ENCODE measurements at places on chromosomes 5 and 9.

DNA sequence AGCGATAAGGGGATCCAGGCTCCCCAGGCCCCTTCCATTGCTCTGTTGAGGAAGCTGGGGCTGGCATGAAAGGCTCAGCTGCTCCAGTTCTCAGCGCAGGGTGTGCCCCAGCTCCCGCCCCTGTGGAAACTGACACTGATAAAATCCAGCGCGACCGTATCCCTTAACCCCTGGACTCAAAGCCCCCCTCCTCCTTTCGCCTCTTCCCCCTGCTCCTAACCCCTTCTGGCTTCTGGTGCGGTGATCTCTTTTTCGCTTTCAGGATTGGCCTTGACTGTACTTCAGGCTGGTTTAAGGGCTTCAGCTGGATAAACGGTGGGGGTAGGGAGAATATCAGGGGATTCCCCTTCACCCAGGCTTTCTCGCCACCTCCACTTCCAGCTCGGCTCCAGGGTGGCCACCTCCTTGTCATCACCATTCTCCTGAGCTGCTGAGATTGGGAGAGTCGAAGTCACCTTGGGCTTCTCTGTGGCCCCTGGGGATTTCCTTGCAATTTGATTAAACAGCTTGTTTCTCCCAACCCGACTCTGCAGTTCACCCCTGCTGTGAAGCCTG, 843 bp downstream of the BSPRY start:
- DNase-seq, result no peak

DNA sequence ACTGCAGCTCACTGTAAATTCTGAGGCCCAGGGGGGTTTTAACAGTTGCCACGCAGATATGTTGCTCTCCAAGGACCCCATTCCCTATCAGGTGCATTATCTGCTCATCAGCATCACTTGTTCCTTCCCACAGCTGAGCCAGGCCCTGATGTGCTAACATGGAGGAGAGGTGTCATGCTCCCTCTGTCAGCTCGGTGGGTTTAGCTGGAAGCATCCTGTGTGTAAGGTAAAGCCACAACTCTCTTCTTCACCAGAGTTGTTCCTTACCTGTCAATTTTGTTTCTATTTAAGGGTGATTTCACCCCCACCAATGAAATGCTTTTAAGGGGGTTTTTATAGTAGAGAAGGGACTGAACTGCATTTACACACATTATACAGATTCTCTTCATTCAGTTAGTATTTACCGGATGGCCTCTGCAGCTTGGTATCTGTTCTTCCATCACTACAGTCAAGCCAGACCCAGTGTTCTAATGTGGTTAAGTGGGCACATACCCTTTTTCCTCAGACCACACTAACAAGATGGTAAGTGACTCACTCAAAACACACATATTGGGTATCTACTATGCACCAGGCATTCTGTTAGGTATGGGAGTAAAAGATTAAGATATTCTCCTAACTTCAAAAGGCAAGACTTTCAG, 205.4 kb downstream of the DCP2 start:
- DNase-seq, result no peak

DNA sequence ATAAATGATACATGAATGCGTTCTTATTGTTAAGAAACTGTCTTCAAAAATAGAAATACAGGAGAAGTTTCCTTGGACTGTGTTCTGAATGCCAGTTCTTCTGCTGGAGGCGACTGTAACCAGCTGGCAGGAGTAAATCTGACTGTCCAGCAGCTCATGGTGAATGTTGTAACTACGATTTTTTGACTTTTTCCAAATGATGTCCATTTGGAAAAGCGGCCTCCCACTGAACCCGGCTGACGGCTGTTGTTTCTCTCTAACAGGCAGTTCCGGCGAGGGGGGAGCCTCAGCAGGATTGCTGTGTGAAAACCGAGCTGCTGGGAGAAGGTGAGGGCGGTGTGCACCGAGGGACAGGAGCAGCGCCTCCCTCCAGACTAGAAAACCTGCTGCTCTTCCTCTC, 91.9 kb downstream of the EHMT1 start:
- DNase-seq, result no peak

GRCh38 chr5:31048282-31049270, 144.9 kb upstream of the CDH6 start:
- DNase-seq, result no peak

- no peak for DNase-seq
Observed at GRCh38 chr5:142491270-142491669, 166.4 kb upstream of the SPRY4 start.

- DNase-seq, result no peak
Observed at GRCh38 chr5:179288101-179288808, 57.0 kb downstream of the ADAMTS2 start.

DNA sequence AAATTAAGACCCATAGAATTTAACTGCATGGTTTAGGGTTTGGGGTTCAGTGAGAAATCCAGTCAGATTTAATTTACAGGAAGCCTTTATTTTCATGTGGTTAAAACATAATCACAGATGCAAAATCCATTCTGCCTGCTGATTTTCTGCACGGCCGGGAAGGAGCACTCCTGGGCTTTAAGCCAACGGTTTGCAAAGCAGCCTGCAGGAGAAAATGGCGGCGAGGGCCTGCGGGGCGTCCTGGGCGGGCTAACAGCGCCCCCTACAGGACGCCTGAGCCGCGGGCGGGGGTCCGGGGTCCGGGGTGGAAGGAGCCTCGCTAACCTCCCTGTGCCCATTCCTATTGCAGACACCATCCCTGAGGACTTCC, 47.6 kb downstream of the THBS4 start:
- DNase-seq, result peak; percentile 73

DNA sequence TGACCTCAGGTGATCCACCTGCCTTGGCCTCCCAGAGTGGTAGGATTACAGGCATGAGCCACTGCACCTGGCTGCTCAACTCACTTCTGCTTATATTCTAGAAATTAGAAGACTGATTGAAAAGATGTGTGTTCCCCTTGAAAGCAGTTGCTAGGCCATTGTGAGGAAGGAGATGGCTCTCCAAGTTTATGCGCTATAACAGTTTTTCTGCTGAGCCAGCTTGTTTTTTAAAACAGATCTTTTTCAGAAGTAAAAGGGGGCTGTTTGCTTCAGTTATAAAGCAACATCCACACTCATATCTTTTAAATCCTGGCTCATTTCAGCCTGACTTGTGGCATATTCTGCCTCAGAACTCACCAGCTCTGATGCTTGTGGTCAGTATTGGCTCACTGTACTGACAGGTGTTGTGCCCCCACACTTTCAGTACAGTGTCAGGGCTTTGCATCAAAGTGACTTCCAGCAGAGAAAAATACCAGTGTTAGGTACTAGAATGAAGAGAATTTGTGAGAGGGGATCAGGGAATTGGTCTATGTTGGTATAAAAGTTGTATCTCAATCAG, 49.4 kb downstream of the NUP214 start:
- DNase-seq, result peak; percentile 3

DNA sequence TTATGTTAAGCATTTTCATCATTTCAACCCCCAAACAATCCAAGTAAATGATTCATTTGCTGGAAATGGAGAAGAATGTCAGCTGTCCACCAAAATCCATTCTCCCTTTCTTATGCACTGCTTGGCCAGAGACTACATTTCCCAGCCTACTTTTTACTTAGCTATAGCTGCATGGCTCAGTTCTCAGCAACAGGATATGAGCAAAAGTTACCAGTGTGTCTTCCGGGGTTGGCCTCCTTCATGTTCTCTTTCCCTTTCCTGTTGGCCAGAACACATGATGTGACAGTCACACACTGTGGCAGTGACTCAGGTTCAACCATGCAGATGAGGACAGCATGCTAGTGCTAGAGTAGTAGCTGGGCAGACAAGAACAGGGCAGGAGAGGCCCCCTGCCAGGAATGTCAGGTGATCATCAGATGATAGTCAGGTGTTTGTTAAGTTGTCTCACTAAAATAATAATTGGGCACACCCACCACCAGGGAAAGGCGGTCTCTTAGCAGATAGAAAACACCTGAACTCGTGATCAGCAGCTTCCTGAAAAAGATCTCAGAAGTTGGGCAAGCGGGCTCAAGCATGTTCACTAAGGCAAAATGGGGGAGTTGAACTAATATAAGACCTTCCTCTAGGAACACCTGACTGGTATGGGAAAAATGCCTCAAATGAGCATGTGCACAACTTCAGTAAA, 12.2 kb downstream of the GPR150 start:
- DNase-seq, result peak; percentile 50

GRCh38 chr5:11468334-11469039, 435.8 kb downstream of the CTNND2 start:
- DNase-seq, result no peak

GRCh38 chr5:33308586-33308985, 132.2 kb upstream of the TARS1 start:
- DNase-seq, result no peak

DNA sequence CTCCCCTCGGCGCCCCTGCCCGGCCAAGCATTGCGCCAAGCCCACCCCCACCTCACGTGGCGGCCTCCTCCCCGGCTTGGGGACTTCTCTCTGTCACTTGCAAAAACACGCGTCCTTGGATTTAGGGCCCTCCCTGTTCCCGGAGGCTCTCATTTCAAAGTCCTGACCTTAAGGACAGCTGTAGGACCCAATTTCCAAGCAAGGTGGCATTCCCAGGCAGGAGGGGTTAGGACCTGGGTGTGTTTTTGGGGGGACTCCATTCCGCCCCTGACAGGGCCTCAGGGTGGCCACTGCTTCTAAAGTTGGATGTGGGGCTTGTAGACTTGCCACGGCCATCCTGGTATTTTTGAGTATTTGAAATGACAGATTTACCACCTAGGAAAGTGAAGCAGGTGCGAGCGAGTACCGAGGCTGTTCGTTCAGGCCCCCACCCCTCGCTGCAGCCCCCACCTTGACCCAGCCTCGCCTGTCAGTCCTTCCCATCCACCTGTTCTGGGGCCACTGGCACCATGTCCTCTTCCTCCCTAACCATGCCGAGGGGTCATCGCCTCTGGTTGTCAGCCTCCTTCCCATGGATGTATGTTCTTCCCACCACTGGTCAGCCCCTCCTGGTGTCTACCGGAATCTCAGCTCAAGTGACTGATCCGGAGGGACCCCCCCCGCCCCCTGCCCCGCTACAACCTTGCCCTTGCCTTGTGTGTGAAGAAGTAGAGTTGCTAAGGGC, 52.4 kb downstream of the MRPL36 start:
- DNase-seq, result no peak

DNA sequence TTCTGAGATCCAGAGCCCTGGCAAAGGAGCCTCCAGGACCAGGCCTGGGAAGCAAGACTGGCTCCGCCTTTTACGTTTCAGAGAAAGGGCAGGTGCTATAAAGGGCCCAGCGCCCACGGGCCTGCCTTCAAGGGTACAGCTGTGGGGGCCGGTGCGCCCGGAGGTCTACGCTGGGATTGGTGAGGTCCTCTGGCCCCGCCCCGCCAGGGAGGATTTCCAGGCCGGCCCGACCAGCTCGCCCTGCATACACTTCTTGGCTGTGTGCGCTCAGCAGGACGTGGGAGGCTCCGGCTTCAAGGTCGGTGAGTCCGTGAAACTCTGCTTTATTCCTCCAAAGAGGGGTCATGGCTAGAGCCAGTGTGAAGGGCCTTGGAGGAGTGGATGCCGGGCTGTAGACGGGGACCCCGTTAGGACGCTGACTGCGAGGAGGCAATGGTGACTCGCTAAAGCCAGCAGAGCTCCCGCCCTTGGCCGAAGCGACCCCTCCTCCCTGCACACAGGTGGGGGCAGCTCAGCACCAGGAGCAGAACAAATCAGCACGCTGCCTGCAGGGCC, at the start of gene CKMT2:
Gene CKMT2, plus strand, starts transcription at position 243 of the 555 bp plus-strand sequence. CDS start 17,811 bp downstream, outside the sequence.
- no peak for DNase-seq

- no peak for DNase-seq
Observed at GRCh38 chr9:97366889-97367288, 45.0 kb upstream of the TDRD7 start.

DNA sequence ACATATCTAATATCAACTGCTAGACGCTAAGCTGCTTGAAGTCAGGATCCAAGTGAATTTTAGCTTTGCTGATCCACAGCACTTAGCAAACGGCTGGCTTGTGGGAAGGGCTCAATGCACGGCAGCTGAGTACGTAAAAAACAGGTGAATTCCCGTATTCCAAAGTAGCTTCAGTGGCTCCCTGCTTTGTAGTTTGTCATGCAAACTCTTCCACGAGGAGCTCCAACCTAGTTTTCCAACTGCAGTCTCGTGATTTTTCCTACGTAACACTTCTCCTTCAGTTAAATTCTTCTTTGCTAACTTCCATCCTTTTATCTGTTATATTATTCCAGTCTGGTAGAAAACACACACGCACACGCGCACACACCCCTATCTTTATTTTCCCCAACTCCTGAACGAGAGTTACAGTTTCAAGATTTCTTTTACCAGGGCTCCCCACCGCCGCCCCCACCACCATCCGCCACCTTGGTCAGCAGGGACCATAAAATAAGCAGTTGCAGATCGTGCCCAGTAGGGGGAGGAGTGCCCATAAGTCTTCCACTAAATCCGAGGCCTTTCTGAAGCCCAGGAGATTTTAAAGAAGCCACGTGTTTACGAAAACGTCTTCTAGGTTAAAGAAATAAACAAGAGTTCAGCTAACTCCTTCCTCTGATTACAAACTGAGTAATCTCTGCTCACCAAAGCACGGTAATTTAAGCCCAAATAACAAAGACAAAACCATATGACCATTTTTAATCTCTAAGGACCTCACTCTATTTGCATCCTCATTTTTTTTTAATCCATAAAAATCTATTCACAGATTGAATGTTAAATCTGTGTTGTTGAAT, 34.8 kb upstream of the TRIO start:
- DNase-seq, result peak; percentile 4

- no peak for DNase-seq
Observed at GRCh38 chr5:87393331-87393730, 19.4 kb downstream of the CCNH start.

- no peak for DNase-seq
Observed at GRCh38 chr5:61327760-61328753, 4.0 kb upstream of the ZSWIM6 start.

GRCh38 chr5:168314735-168315411, 23.4 kb downstream of the WWC1 start:
- DNase-seq, result no peak

- DNase-seq, result no peak
Observed at GRCh38 chr5:132049093-132049492, 11.4 kb upstream of the IL3 start.

DNA sequence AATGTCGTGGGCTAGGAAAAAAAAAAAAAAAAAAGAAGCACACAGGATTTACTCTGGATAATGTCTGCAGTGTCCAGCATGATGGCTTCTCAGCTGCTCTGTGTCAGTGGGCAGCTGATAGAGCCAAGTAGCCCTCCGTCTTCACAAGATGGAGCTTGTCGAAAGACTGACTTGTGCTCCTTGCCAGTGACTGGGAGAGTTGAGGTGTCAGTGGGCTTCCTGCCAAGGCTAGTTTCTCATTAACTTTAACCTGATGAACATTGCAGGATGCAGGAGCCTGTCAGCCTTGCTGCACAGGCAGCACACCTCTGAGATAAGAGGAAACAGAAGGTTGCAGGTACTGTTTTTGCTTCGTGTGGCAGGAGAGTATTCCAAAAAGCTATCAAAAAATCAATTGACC, 171.4 kb upstream of the SGCD start:
- no peak for DNase-seq

- DNase-seq, result no peak
Observed at GRCh38 chr5:160363211-160363610, 7.2 kb downstream of the C1QTNF2 start.

GRCh38 chr5:29061381-29061780, 2023.0 kb upstream of the CDH9 start:
- no peak for DNase-seq

DNA sequence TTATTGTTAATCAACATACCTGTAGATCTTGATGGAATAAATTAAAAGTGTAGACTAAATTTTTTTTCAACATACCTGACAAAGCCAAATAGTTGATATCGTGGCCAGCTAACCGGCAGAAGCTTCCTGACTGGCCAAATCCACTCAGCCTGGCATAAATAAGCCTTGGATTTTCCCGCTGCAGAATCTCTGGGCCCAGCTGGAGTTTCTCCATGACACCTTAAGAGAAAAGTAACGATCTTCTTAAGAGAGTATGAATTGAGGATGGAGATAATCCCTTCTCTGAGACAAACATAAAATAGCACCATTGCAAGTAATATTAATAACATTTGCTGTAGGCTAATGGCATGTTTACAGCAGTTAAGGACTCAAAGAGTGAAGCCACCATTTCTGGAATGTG, 2.2 kb downstream of the AMACR start:
- no peak for DNase-seq
